ENCODE measurements at places on chromosomes 12 and 14.

- DNase-seq: no peak
These were observed 3.5 kb downstream of the STXBP6 start for GRCh38 chr14:25046301-25046943.

- no peak for DNase-seq
These were observed 368.0 kb downstream of the FUT8 start for GRCh38 chr14:65780566-65780965.

- no peak for DNase-seq
These were observed 393 bp upstream of the DCAF5 start for GRCh38 chr14:69153152-69153872.

DNA sequence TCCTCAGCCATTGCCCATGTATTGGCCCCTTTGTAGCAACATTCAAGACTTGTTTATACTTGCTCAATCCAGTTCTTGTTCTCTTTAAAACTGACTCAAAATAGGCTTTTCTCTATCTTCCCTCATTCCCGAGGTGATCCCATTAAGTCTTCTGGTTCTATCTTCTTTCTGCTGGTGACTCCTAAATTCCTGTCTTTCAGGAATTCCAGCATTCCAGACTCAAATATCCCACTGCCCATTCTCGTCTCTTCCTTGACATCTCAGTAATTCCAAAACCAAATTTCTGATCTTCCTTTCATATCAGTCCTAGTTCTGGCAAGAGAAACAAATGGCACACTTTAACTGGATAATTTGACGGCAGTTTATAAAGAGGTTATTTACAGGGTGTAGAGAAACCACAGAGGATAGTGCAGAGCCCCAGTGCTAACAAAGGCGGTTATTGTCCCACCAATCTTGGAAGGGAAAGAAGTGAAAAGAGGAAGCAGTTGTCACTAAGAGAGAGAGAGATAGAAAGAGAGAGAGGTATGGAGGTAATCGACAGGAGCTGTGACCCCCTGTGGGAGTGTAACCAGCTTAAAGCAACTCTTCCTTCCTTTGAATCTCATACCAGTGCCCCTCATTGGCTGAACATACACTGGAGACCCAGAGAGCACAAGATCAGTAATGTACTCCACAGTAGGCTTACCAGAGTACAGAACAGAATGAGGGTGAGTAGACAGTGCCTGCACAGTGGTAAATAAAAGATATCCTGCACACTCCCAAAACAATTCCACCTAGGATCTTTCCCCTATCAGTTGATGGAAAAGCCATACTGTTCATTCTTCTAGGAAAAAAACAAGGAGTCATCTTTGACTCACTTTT, 177.6 kb upstream of the LMNTD1 start:
- DNase-seq: no peak

DNA sequence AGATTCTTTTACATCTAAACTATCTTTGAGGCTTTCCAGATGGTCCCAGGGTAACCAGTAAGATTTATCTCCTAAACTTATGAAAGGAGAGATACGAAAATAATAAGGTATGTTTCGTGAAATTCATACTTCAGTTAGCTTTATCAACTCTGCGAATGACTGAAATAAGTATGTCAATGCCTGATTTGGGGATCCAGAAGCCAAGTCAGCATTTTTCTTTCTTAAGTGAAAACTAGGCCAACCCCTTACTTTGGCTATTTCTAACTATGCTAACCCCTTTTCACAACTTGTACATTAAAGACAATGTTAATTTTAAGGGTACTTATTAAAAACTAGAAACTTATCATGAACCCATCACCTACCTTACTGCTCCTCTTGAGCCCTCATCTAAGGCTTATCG, 26.9 kb upstream of the NID2 start:
- no peak for DNase-seq

Data from stimulated activated CD4-positive, alpha-beta T cell treated with anti-CD3 and anti-CD28 coated beads, Interleukin-15, amount 100 ng/mL, for 1 hour (primary cell).